NB4 (cell line): ENCODE measurements at places on chromosomes 7 and 10.

- DNase-seq = no peak
Observed at GRCh38 chr7:1101563-1102431, 13.9 kb downstream of the GPER1 start.

- DNase-seq = no peak
Observed at GRCh38 chr10:123551259-123551658, 114.9 kb upstream of the GPR26 start.

DNA sequence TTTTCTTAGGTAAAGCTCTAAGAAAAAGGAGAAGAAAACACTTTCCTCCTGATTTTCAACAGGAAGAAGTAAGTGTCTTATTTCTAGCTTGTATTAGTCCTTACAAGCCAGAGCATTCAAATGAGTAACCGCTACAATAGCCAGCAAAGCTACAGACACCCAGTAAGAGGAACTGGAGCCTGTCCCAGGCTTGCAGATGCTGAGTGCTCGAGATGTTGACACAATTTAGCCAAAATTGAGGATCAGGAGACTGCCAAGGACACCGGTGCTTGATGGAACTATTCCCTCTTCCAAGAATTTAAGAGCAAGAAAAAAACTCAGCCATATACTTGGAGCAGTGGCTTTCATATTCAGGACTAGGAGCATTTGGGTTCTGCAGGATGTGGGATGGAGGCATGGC, 149.3 kb upstream of the DPP6 start:
- no peak for DNase-seq

GRCh38 chr7:128045766-128046165, 14.5 kb upstream of the LRRC4 start:
- DNase-seq = no peak

GRCh38 chr10:101968940-101969321, 87.0 kb downstream of the ARMH3 start:
- no peak for DNase-seq

- DNase-seq = no peak
Observed at GRCh38 chr10:71218046-71218650, 5.8 kb downstream of the UNC5B start.

DNA sequence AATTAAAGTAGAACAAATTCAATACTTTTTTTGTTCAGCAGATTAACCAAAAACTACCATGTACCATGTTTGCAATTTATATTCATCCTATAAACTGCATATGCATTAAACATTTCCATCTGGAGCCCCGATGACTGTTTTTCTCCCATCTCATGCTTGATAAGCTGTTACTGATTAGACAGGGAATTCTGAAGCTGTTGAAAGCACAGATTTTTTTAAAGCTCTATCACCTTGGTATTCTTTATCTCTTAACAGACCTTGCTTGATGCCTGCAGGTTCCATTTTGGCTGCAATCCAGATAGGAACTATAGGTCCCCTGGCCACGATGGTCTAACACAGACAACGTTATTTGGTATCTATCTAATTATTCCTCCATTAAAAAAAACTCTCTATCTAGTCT, 961.7 kb downstream of the CNTNAP2 start:
- DNase-seq = no peak

DNA sequence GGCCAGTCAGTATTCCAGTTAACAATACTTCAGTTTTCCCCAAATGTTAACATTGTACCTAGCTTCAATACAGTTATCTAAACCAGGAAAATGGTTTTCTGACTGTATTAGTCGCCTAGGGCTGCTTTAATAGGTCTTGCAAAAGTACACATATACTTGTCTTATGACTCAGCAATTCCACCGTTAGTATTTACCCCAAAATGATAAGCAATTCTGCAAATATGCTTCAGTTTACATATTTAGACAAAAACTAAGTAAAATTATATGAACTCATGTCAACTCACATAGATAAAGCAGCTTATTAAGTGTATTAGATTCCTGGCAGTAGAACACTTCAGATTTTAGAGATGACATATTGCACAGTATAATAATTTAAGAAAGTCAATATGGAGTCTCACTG, 363.3 kb downstream of the ARL4A start:
- DNase-seq = peak; percentile 27

DNA sequence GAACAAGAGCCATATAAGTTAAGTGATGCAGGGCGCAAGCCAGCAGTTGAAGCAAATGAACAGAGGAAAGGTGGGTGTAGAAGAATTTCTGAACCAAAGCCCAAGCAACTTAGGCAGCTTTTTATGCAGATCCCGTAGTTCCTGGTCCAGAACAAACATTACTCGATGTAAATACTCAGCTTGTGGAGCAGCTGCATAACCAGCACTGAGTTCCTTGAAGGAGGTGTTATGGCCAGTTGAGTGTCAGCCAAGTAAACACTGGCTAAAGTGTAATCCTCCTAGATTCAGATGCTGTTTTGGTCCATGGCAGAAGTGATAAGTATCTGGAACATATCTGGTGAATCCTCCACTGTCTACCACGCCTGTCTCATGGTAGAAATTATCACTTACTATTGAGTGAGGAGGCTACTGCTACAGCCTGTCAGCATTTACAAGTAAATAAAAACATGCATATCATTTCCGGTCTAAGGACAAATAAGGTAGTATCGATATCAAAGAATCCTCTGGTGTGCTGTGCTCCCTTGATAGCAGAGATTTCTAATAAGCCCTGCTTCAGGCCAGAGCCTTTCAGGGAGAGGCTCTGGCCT, 213.9 kb downstream of the DYNC1I1 start:
- DNase-seq = no peak

DNA sequence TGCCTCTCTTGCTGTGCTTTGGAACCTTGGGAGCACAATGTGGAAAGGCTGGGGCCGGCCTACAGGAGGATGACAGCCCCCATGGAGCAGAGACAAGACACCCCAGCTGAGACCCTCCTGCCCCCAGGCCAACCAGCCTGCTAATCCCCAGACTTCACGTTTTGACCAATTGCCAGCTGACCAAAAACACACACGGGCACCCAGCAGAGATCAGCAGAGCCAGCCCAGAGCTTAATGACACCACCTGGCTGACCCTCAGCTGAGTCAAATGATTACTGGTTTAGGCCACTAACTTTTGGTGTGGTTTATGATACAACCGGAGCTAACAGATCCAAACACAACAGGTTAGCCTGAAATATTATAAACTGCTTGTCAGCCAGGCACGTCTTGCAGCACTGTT, 111.2 kb upstream of the KIF5B start:
- DNase-seq = no peak

GRCh38 chr7:117780832-117781231, 92.4 kb downstream of the CTTNBP2 start:
- no peak for DNase-seq

DNA sequence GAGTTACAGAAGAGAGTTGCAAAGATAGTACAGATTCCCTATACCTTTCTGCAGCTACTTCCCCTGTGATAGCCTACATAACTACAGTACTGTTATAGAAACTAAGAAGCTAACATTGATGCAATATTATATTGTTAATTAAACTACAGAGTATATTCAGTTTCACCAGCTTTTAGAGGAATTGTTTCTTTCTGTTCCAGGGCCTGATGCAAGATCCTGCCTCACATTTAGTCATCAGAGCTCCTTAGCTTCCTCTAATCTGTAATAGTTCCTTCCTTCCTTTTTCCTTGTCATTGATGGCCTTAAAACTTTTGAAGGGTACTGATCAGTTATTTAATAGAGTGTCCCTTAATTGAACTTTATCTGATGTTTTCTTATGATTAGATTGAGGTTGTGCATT, 56.8 kb downstream of the SDHAF3 start:
- peak; percentile 27 for DNase-seq

DNA sequence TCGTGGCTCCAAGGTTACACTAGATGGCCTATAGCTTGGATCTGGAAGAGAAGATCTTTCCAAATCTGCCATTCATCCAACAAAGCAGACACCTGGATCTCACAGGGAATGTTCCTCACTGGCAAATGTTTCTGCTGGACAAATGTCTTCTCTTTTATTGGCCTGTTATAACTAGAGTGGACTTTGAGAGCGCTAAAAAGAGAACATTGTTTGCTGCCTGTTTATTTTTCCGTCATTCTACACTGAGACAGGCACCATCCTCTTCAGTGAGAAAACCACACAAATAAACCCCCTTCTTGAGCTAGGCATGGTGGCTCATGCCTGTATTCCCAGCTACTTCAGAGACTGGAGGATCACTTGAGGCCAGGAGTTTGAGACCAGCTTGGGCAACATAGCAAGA, 206.9 kb downstream of the CREB5 start:
- no peak for DNase-seq

GRCh38 chr7:157568770-157569584, 232.2 kb downstream of the DNAJB6 start:
- DNase-seq = peak; percentile 93

DNA sequence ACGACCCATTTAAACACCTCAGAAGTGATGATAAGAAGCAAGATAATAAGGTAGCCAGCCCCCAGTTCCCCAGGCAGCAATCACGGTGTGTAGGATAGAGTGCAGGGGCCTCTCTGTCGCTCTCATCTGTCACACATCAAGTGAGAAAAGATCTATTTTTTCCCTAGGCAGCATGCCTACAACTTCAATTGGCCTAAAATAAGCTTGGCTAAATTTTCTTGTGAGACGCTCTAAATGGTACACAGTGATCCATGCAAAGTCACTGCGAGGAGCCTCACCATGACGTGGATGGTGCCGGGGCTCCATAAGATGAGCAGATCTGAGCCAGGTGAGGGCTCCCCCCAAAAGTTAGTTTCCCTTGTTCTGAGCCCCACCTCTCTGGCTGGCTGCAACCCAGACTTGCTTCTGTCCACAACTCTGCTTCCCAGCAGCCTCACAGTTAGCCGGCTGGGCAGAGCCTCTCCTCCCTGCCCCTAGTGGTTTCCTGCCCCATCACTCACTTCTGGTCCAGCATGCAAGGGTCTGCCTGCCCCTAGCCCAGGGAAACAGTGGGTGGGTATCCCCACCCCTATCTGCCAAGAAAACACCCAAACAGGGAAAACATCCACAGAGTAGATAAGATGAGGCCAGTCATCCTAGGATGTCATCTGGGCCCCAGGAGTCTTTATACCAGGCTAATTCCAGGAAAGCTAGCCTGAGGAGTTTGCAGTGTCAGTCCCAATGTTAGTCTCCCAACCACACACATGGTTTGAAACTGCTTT, 342.1 kb downstream of the GRID1 start:
- no peak for DNase-seq

GRCh38 chr7:134636008-134636449, 10.6 kb upstream of the BPGM start:
- no peak for DNase-seq

DNA sequence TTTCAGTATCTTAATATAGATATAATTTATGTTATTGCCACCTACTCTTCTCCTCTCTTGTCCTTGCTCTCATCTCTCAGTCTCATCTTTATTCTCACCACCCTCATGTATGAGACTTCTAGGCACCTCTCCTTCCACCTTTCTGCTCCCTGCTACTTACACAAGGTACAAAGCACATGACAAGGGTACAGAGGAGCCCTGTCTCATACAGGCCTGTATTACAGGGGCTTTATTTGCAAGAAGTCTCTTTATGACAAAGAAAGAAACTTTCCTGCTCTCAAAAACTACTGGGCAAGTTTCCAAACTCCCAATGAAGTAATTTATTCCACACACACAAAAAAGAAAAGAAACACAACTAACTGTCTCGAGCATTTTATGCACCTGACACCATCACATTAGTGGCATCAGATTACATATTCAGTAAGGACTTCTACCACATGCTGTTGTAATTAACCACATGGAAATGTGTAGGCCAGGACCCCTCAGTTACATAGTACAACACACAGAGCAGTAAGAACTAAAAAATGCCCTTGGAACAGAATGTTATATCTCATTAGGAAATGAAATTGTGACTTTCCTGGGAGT, 253.1 kb downstream of the FZD1 start:
- no peak for DNase-seq

- DNase-seq = no peak
Observed at GRCh38 chr7:140200061-140200989, 23.5 kb upstream of the KDM7A start.

DNA sequence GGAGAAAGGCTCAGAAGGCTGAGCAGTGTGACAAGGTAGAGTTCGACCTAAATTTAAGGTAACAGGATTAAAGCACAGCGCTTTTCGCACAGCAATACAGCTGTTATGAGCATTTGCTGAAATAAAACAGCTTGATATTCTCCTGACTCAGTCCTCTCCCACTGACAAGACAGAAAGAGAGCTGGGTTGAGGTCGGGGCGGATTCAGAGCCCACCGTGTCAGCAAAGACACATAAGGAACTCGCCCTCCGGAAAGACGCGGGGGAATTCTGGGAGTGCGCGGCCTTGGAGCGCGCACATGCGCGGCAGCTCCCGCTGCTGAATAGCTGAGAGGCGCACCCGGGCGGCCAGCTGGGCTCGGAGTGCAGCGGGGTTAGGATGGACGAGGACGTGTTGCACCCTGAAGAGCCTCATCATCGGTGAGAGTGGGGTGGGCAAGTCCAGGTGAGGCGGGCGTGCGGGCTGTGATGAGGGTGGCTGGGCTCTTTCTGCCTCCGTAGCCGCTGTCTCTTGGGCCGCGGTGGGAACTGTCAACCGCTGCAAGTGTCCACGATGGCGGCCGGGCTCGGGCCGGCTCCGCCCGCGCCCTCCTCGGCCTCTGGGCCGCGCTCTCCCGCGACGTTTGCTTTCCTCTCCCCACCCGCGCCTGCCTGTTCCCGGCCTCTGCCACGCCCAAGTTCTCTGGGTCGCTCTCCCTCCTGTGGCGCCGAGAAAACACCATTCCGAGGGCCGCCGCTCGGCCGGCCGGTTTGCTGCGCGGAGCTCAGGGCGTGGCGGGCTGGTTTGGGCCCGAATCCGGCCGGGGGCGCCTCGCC, 120.6 kb downstream of the LYZL1 start:
- DNase-seq = peak; percentile 72

GRCh38 chr7:68107968-68108367, 1111.3 kb downstream of the TYW1 start:
- no peak for DNase-seq
